Activated T-cell treated with anti-CD3 and anti-CD28 coated beads for 48 hours (primary cell): ENCODE measurements at places on chromosomes 3 and 15.

DNA sequence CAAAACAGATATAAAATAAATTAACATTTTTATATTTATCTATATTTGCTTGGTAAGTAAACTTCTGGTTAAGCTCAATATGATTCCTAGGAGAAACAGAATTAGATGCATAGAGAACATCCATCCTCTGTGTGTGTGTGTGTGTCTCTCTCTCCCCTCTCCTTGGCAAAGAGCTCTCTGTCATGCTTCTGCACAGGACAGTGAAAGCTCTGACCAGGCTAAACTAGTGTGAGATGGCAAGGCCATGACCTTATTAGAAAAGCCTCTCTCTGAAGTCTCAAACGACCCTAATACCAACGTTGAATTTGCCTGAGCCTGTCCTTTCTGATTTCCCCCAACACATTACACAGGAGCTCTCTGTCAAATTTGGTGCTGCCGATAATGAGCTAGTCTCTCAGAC, 746.0 kb downstream of the VGLL3 start:
- DNase-seq = no peak

DNA sequence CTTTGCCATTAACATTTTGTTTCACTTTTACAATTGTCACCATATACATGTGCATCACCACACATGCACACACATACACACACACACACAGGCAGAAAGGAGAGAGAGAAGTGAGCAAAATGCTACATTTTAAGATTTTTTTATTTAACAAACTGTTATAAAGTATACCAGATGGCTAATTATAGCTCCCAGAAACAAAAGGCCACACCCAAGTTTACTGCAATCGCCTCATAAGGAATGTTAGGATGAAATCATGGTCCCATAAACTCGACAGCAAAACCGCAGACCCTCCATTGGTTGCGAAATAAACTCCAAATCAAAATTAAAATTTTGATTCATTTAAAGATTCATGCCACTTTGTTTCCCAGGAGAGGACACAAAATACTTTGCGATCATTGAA, 16.1 kb upstream of the C15orf61 start:
- DNase-seq = no peak

DNA sequence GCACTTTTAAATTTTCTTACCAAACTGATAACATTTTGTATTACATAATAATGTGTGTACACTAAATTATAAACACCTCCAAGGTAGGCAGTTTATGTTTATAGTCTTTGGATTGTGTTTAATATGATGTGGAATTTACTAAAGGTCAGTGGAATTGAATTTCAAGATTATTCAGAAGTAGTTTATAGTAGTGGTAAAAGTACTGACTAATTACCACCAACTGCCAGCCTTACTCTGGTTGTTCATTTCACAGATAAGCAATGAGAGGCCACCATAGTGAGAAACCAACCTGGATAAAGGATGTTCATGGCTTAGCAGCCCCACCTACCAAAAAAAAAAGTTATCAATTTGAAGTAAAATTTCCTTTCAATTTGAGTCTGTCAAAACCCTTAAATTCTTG, 54.0 kb upstream of the EIF5A2 start:
- DNase-seq = no peak

DNA sequence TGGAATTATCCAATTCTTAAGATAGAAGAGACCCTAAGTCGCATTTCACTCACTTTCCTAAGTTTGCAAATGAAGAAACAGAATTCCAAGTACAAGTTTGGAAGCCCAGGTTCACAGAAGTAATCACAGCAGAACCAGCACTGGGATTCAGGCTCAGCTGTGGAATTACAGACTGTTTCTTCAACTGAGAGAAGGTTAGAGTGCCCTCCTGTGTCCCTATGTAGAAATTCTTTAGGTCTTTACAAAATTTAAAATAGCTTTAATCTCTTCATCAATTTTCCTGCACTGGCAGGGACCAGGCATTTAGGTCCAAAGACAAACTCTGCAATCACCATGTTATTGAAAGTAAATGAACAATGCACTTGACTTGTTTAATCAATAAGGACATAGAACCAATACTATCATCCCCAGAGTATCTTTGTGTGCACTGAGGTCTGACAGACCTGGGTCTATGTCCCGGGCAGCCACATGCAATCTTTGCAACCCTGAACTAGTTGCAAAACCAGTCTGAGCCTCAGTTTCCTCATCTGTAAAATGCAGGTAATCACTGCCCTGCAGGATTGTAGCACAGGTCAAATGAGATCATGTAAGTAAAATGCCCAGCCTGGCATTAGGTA, 96.3 kb upstream of the ZBED2 start:
- DNase-seq = no peak

- no peak for DNase-seq
Observed at GRCh38 chr3:155535098-155535497, 209.8 kb downstream of the PLCH1 start.

- no peak for DNase-seq
Observed at GRCh38 chr3:126932188-126932931, 50.6 kb upstream of the PLXNA1 start.

DNA sequence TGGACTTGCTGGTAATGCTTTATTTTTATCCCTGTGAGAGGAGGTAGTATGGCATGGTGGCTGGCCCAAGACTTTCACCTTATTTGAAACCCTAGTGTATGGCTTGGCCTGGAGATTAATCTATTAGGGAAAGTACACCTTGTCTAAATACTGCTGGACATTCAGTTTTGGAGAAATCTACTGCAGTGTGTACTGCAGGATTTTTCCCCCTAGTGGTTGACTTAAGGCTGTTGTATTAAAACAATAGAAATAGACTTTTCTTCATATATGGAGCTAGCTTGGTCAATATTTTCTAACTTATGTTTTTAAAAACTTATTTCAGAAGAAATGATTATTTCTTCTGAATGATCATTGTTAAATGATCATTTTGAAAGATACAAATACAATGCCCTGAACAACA, 13.9 kb upstream of the SLITRK3 start:
- DNase-seq = no peak

- DNase-seq = no peak
Observed at GRCh38 chr3:121757087-121757811, 7.7 kb upstream of the GOLGB1 start.

- DNase-seq = no peak
Observed at GRCh38 chr15:100008258-100008657, 275.0 kb upstream of the LYSMD4 start.

DNA sequence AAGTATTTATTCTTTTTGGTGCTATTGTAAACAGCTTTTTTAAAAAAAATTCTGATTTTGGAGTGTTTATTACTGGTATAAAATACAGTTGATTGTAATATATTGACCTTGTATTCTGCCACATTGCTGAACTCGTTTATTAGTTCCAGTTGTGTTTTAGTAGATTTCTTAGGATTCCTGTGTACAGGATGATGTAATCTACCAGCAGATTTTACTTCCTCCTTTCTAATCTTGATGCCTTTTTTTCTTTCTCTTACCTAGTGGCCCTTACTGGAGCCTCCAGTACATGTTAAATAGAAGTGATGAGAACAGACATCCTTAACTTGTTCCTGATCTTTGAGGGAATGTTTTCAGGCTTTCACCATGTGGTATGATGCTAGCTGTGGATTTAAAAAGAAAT, 70.4 kb upstream of the KY start:
- no peak for DNase-seq

- DNase-seq = no peak
Observed at GRCh38 chr3:86934851-86935250, 56.1 kb downstream of the VGLL3 start.

GRCh38 chr15:68479870-68480269, 47.9 kb upstream of the ITGA11 start:
- no peak for DNase-seq

- DNase-seq = no peak
Observed at GRCh38 chr3:61684386-61684785, 123.0 kb downstream of the PTPRG start.

DNA sequence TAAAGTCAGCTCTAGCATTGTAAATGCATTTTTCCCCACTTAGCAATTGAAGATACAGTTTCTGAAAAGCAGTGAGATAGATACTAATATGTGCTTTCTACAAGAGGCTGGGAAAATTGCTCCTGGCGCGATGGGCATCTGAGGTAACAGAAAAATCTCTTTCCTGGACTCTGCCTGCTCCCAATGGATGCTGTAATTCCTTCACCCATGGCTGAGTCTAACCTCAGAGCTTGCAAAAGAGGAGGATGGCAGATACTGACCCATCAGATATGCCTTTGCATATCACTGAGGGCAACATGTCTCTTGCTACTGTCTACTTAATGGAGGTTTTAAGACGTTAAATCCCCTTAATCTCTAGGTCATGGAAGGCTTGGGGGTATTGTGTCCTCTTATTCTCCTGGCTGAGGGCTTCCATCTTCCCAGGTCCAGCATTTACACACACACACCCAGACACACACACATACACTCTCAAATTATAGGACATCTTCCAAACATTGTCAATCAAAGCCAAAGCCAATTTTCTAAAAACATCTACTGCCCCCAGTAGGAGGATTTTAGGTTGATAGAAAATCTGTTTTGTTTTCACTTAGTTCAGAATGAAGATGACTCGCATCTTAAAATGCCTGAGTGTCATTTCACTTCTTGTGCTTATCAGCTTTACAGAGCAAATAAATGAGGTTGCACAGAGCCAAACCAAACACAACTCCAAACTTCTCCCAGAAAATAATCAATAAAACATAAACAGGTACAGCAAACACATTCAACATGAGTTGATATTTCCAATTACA, 2.4 kb downstream of the TRPM1 start:
- DNase-seq = no peak

DNA sequence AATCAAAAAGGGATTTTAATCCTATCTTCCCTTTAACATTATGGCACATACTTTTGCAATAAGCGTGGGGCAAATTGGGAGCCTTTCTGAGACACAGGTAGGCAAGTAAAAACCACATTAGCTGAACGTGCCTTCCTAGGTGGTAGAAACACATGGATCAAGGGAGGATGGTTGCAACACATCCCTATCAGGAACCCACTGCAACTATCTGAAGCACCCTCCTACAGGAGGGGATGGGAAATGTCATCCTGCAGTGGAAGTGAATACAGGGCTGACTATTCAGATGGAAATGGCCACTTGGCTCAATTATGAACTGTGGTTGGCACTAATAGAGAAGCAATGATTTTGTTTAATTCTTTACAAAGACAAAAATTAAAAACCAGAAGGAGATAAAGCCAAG, 826.3 kb downstream of the FHIT start:
- no peak for DNase-seq

- no peak for DNase-seq
Observed at GRCh38 chr3:62363275-62363674, 10.1 kb downstream of the FEZF2 start.

- no peak for DNase-seq
Observed at GRCh38 chr15:101801048-101801447, 2.3 kb upstream of the OR4F6 start.
